Right renal cortex interstitium (tissue), 3 donors: ENCODE measurements at places on chromosomes 1 and 21.

DNA sequence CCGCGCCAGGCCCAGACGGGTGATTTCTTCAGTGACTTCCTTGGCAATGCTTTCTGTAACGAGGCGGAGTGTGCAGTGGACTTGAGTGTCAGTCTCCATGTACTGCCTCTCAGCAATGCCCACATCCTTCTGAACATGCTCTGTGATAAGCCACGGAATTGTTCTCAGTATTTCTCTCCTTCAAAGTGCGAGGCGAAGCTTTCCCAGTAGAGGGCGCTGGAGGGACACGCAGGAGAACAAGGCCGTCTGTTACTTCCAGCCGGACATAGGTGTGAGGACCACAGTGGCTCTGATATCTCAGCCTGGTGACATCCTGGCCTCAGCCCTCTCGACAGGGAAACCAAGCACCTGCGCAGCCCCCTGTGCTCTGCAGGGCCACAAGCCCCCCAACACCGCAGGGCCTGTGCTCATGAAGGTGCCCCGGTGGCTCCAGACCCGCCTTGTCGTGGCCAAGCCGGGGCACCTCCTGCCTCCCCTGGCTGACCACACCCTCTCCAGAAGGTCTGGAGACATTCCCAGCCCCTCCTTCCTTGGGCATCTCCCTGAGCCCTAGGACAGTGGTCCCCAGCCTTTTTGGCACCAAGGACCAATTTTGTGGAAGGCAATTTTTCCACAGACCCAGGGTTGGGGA is 46.1 kb upstream of the BACE2 start:
- DNase-seq = peak; percentile 54

- DNase-seq = no peak
These were observed 1.8 kb upstream of the PTPN14 start for GRCh38 chr1:214553142-214553710.

- no peak for DNase-seq
These were observed 75.5 kb downstream of the VAV3 start for GRCh38 chr1:107889524-107889923.

- DNase-seq = no peak
These were observed 63.6 kb downstream of the CAMTA1 start for GRCh38 chr1:6848816-6849215.

DNA sequence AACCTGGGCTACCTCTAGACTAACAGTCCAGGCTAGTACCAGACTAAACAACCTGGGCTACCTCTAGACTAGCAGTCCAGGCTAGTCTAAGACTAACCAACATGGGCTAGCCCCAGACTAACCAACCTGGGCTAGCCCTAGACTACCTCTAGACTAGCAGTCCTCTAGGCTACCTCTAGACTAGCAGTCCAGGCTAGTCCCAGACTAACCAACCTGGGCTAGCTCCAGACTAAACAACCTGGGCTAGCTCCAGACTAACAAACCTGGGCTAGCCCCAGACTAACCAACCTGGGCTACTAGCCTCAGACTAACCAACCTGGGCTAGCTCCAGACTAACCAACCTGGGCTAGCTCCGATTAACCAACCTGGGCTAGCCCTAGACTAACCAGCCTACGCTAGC is 2.0 kb downstream of the TFF2 start:
- no peak for DNase-seq

DNA sequence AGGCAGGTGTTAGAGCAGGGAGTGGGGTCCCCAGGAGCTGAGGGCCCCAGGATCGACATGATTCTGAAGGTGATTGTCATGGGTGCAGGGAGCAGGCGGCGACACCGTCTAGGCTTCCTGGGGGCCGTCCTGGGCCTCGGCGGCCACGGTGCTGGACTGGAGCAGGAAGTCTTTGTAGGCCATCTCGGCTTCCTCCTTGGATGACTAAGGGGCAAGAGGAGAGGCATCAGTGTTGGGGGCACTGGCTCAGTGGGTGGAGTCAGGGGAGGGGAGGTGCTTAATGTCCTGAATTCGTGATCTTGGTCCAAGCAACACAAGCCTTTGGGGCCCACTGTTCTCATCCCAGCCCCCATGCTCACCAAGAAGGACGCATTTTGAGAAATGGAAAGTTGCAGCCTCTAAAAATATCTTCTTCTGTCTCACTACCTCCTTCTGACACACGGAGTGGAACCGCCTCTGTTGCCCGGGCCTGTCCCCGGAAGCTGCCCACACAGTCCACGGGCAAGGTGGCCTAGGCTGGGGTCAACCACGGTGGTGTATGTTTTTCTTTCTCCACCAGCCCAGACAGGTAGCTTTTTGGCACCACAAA is 8.6 kb upstream of the FCMR start:
- no peak for DNase-seq
